ENCODE measurements at places on chromosomes 2 and 18.

DNA sequence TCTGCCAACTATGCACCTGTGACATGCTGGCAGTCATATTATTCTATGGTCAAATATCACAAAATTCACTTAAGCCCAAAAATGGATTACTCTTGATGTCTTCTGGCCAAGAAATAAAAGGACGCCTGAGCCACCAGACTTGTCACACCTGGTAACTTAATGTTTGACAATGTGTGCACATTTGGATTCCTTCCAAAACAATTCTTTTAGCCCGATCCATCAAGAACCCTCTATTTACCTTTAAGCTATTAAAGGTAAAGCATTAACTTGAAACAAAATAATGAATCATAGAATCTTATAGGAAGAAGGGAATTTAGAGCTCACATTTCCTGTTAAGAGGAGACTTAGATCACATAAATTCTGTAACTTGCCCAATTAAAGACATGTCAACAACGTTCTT, 46.5 kb upstream of the NFU1 start:
- DNase-seq, result no peak

GRCh38 chr18:36812678-36813077, 16.1 kb downstream of the TPGS2 start:
- no peak for DNase-seq

DNA sequence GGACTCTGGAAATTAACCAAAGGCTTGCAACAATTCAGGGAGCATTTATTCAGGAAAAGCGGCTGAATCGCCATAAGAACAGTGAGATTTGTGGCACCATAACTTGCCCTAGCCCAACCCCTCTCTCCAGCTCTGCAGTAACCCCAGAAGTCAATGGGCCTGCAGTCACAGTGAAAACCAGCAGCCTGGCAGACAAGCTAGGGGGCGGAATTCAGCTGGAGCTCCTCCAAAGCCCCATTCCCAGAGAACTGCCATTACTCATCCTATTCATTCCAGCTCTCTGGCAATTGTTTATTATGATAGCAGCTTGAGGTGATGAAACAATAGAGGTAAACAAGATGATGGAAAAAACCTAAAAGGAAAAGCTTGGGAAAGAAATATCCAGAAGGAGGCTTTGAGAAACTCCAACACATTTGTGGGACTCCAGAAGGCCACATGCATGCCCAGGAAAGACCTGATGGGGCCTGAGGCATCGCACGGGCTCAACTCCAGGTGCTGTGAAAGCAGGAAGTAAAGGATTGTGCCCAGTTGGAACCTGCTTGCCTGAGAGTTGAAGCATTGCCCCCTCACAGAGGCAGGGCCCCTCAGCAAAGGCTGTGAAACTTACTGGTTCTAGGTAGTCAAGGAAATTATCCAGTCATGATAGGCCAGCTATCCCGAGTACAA, 126.7 kb downstream of the TWIST2 start:
- DNase-seq, result no peak

GRCh38 chr2:36444216-36444936, 88.8 kb downstream of the CRIM1 start:
- DNase-seq, result no peak

DNA sequence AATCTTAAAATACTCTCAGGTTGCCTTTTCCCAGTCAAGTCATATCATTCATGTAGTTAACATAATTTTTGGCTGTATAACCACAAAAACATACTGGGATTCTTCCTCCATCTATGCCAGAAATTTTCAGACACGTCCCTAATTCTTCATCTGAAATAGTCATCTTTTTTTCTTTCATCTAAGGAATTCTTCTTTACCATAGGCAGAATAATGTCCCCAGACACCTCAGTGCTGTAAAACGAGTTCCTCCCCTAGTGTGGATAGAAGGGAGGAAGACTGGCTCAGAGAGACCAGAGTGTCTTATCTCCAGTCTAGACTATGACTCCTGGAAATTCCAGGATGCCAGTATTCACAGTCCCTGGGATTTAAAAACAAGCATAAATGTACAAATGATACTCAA, 127.8 kb downstream of the MREG start:
- DNase-seq, result no peak

DNA sequence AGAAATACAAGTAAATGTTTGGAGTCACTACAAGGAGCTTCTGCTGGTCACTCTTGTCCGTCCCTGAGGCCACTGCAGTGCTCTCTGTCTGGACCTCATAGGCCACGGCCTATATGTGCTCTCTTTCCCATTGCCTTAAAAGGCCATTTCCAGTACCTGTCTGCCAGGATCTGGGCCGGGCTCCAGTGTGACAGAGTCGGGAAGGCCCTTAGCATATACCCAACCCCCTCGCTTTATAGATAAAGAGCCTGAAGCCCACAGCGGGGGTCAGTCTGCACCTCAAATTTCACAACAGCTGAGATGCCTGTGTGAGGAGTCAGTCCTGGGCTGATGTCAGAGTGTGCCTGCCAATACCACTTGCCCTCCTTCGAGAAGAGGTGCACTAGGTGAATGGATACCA, 39.9 kb downstream of the ADD2 start:
- DNase-seq, result no peak

- no peak for DNase-seq
Measured at GRCh38 chr2:179842498-179843153, 18.8 kb downstream of the ZNF385B start.

DNA sequence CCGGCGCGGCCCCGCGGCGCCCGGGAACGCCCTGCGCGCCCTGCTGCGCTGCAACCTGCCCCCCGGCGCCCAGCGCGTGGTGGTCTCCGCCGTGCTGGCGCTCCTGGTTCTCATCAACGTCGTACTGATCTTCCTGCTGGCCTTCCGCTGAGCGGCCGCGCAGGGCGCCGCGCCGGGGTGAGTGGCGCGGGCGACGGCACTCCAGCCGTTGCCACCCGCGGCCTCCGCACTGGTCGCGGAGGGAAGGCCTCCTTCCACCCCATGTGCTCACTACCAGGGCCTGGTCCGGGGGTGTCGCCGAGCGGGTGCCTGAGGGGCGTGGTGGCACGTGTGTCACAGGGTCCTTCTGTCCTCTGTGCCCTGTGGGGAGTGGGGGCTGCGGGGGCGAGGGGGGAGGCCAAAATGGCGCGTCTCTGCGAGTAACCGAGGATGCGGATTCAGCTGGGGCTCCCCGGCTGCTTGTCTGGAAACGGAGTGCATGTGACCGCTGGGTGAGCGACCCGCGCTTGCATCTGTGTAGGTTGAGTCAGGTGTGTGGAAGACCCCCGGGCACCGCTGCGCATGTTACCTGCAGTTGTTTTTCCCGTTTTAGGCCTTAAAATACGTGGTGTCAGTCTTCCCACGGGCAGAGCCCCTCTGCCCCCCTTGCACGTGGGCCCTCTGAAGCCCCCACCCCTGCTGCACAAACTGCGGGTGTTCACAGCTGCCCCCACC, 58.0 kb downstream of the FAM168B start:
- DNase-seq, result no peak

DNA sequence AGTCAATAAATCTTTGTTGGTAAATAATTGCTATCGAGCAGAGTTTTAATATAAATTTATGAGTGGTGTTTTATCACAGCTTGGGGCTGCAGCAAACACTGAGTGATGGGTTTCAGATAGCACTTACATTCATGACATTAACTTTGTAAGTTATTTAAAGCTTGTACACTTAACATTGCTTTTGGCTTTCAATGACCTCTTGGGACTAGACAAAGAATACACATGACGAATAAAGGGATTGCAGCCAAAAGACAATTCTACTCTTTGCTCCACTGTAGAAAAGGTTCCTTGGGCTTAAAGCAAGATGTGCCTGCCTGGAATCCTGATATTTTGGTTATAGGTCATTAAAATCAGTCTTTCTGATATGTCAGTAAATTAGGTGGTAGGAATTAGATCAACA, 299.5 kb downstream of the GBX2 start:
- DNase-seq, result no peak

- DNase-seq, result no peak
Measured at GRCh38 chr2:144249035-144249637, 270.8 kb downstream of the ZEB2 start.

Measured in CD4-positive, alpha-beta T cell treated with Interleukin-10 for 1 hour (primary cell).